ENCODE measurements at places on chromosomes 13 and 19.
A peak's percentile ranks its signal among the peaks of the same experiment; 100 is the strongest.

- no peak for DNase-seq
These were observed 38.2 kb downstream of the TNFSF11 start for GRCh38 chr13:42612021-42612765.

DNA sequence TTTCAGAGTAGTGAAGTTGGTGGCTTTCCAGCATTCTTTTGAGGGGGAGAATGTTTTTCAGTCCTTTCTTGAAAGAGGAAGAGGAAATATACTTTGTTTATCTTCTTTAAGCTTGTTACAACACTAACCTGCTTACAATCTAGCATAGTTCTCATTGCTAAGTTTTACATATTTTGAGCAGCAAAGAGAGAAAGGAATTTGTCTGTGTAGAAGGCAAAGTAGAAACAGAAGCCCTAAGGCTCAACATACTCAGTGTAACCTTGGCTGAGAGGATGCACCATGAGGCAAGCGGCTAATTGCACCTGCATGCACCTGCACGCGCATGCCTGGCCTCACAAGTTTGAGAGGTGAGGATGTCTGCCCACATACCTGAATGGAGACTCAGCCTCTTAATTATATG lies 2.2 kb downstream of the FRY start:
- peak; percentile 39 for DNase-seq

DNA sequence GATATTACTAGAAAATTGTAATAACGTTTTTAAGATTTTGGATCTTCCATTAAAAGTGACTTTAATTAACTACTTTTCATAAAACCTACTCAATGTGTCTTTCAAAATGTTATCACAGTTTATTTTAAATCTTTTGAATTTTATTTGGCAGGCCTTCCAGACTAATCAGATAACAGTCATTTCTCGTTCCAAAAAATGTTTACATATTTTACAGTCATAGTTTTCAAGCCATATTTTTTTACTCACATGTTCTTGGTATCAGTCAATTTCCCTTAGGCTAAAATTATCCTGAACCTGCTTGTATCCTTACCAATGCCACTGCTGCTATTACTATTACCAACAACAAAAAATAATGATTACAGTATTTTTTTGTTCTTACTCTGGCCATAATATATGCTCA lies 1783.5 kb downstream of the SLITRK5 start:
- DNase-seq: no peak

- DNase-seq: no peak
These were observed 16.5 kb downstream of the LRCH1 start for GRCh38 chr13:46569456-46569855.

GRCh38 chr19:35776102-35776788 lies 881 bp downstream of the ARHGAP33 start:
- no peak for DNase-seq

DNA sequence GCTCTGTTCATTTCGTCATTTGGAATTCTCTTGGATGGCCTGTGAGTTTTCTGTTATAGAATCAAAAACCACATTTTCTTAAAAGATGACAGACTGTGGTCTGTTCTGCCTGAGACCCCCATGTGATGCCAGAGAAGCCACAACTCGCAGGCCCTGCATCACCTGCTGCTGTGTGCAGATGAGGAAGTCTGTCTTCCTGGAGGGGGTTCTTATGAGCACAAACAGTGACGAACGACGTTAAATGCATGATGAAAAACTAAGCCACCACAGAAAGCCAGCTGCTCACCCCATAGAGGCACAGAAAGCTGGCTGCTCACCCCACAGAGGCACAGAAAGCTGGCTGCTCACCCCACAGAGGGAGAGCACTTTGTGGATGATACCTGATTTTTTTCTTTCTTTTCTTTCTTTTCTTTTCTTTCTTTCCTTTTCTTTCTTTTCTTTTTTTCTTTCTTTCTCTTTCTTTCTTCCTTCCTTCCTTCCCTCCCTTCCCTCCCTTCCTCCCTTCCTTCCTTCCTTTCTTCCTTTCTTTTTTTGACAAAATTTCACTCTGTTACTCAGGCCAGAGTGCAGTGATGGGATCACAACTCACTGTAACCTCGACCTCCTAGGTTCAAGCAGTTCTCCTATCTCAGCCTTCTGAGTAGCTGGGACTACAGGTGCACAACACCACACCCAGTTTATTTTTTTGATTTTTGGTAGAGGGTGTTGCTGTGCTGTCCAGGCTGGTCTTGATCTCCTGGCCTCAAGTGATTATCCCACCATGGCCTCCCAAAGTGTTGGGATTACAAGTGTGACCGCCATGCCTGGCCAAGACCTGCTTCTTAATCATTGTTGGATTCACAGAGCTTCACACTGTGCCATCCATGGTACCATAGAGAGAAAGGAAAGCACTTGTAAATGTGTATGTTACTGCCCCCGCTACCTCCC lies 1191.4 kb downstream of the UQCRFS1 start:
- no peak for DNase-seq

GRCh38 chr19:11342429-11342828 lies 3.0 kb upstream of the RAB3D start:
- no peak for DNase-seq

GRCh38 chr13:64928696-64929499 lies 2301.2 kb downstream of the PCDH9 start:
- peak; percentile 4 for DNase-seq

DNA sequence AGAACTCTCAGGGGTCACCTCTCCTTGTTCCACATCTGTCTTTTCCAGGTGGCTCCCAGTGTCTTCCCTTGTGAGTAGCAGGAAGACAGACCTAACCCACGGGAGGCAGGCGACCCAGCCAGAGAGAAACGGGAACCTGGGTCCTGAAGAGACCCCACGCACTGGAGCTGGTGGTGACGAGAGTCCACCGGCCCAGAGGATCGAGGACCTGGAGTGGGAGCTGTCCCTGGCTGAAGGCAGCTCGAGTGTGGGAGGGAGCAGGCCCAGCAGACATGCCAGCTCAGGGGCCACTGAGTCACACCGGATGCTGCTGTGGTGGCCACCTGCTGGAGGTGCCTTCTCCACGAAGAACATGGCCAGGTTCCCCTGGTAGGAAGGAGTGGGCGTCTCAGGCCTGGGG lies 66.5 kb upstream of the ATP12A start:
- no peak for DNase-seq

DNA sequence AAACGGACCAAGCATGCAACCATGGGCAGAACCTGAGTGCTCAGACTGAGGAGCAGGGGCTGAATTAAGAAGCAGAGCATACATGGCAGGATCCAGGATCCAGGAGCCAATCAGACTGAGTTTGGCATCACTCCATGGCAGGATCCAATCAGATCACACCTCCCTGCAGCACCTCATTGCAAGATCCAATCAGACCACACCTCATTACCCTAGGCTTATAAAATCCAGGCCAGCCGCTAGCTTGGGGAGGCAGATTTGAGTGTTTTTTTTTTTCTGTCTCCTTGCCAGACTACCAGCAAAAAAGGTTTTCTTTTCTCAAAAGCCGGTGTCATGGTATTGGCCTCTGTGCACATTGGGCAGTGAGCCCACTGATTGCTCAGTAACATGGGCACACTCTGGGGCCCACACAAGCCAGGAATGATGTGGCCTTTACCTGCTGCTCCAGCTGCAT lies 127.9 kb upstream of the GJB6 start:
- no peak for DNase-seq

DNA sequence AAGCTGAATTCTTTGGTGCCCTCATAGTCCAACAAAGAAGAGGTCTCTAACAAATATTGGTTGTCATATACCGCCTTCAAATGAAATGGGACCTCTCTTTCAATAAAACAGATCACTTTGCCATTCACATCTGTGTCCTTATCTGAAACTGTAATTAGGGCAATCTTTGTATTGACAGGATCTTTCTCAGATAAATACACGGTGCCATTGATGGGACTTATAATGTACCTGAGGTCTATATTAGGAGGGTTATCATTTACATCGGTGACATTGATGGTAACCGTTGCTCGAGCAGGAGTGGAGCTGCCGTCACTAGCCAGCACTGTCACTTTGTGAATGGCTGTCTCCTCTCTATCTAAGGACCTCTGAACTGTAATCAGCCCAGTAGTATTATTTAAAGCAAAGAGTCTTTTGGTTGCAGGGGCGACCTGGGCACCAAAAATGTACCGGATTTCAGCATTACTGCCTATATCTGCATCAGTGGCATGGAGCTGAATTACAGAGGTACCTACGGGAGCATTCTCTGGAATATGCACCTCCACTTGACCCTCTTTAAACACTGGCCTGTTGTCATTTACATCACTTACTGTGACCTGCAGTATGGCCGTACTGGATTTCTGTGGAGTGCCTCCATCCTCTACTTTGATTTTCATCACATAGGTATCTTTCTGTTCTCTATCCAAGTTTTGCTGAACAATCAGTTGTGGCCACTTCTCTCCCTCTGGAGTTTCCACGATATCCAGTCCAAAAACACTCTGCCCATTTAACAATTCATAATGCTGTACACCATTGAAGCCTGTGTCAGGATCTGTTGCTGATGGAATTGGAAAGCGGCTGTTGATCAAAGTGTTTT lies 2.8 kb downstream of the PCDH9 start:
- DNase-seq: no peak

DNA sequence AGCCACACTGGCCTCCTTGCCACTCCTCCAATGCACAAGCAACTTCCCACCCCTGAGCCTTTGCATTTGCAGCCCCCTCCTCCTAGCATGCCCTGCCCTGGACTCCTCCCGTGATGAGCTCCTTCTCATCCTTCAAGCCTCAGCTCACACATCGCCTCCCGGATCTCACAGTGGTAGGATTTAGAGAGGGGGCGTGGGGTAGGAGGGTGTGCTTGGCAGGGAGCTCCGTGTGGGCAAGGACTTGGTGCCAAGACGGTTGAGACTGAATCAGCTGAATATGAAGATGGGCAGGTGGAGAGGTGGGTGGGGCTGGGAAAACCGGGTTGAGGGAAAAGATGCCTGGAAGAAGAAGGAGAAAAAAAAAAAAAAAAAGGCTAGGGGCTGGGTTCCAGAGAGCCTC lies 48.4 kb upstream of the ZNRF4 start:
- DNase-seq: no peak

All from fibroblast of villous mesenchyme (primary cell).